ENCODE measurements at places on chromosomes 7 and 10.
A peak's percentile ranks its signal among the peaks of the same experiment; 100 is the strongest.

- DNase-seq: no peak
Observed at GRCh38 chr10:62900829-62901571, 84.8 kb upstream of the EGR2 start.

- DNase-seq: no peak
Observed at GRCh38 chr10:12186323-12186722, 9.4 kb downstream of the NUDT5 start.

GRCh38 chr7:52257890-52258289, 777.5 kb upstream of the POM121L12 start:
- DNase-seq: no peak

DNA sequence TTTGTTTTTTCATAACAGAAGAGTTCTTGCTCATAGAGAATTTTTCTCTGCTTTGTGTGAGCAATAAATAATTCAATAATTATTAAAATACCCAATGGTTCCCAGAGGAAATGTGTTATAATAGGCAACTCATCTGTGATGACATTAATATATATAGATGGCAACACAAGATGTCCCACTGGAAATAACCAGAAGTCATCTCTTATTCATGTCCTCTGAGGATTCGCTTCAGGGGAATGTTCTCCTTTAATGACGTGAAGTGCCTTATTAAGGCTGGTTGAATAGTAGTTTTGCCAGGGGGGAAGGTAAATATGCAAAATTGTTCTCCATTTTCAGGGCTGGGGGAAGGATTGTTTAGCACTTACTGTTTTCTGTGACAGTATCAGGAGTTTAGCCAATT, 3.1 kb downstream of the SLC39A12 start:
- DNase-seq: no peak

DNA sequence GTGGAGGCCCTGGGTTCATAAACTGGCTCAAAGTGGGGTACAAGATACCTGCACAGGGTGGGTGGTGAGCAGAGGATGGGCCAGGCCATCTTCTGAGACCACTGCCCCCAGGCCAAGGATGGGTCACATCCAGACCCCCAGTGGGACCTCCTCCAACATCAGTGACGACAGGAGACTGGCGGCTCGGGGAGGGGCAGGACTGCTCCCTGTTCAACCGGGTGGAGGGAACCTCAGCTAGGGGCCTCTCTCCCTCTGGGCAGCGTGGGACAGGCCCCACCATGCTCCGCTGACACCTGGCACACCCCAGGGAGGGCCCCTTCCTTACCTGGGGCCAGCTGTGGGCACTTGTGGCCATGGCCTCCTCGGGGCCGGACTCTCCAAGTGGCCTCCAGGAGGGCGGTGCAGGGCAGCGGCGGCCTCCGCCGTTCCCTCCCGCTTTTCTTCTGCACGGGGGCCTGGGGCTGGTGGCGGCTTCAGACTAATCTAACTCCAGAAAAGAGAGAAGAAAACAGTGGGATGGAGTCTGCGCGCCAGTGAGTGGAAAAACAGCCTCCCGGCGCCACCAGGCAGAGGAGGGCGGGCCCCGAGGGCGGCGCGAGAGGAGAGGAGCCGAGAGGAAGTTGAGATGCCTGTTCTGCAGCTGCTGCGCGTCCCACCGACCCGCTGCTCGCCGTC, at the start of gene CALHM2:
TSS of gene CALHM2 (minus strand) at position 540 of the 675 bp plus-strand sequence. CDS start 2,429 bp downstream, outside the sequence.
- DNase-seq: peak; percentile 34

- no peak for DNase-seq
Observed at GRCh38 chr10:22630234-22631174, 83.9 kb downstream of the PIP4K2A start.

- DNase-seq: no peak
Observed at GRCh38 chr7:155198196-155198892, 99.3 kb upstream of the INSIG1 start.

DNA sequence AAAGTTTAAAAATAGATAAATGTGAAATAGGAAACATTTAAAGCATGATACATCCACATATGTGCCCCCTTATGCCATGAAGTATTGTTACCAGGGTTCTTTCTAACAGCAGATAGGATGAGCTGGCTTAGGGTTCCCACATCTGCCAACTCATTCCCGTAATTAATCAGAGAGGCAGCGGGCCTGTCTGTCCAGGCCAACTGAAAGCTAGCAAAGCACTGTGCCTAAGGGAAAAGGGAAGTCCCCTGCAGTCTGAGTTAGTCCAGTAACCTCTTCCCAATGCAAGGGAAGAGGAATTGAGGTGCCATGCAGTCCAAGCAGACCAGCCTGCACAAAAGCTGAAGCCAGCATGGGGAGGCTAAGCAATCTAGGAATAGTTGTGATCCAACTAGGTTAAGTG, 18.3 kb upstream of the ZC3HAV1L start:
- DNase-seq: no peak

GRCh38 chr10:69425041-69425440, 8.3 kb upstream of the TACR2 start:
- no peak for DNase-seq

- DNase-seq: no peak
Observed at GRCh38 chr7:158957510-158957906, 101.2 kb downstream of the DYNC2I1 start.

- no peak for DNase-seq
Observed at GRCh38 chr10:43176271-43176670, 38.0 kb downstream of the CSGALNACT2 start.

DNA sequence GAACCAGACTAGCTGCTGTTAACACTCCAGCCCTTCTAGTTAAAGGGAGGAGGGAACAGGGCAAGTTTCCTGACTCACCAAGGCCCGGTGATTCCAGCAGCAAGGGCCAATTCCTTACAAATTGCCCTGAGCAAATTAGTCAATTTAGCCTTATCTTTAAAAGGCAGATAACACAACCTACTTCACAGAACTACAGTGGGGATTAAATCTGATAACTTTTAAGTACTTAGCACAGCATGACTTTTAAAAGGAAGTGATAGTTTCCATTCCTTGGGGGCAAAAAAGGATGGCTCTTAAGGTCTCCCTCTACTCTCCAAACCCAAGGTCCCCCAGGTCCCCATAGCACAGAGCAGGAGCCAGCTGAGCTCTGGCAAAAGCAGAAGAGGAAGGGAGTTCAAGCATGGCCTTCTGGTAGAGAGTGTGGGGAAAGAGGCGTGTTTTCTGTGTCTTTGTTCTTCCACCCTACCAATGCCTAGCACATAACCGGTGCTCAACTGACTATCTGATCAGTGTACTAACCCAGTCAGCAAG, 4.0 kb downstream of the CDCA7L start:
- DNase-seq: no peak

DNA sequence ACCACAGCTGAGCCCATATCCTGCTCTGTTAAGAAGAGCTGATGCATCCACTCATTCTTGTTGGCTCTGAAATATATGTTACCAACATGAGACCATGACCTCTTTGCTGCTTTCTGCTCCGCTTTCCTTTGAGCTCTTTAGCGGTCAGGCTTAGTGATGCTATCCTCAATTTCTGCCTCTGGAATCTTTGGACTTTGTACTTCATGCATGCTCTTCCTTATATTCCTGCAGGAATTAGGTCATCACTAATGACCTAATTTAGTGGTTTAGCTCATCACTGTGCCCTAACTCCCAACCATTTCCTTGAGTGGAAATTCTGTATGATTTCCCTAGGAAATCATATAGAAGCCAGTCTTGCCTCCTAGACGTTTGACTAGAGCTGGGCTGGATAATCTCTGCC, 119.5 kb downstream of the AOAH start:
- no peak for DNase-seq

GRCh38 chr10:102629661-102630614, 14.3 kb upstream of the TRIM8 start:
- DNase-seq: no peak

DNA sequence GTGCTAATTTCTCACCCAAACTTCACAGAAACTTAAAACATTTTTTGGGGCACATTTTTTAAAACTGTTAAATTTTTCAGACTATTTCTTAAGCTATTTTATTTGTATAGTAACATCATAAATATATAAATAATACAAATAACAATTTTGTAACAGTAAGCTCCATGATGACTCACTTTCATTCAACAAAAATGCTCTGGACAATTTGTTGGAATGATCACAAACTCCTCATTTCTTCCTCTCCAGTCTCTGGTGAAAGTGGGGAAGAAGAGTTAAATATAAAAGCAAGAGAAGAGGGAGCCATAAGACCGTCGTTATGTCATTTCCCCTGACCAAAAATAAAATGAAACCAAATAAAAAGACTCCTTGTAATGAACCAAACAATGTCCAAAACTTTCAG, 162.4 kb downstream of the AGMO start:
- DNase-seq: no peak

DNA sequence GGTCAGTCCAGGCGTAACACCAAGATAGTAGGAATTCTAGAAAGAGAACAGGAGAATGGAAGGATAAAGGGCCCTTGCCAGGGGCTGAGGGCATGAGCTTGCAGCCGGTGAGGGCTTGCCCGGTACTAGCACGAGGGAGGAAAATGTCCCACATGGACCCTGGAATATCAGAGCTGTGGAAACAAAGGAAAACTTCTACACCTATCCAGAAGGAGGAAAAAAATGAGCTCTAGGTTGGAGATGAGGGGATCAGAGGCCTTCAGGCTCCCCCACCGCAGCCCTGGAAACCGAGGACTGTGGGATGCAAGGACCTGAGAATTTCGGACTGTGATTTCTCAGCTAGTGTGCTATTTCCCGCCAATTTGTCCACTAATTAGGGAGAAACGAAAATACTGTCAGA, 22.1 kb downstream of the RAMP3 start:
- no peak for DNase-seq

DNA sequence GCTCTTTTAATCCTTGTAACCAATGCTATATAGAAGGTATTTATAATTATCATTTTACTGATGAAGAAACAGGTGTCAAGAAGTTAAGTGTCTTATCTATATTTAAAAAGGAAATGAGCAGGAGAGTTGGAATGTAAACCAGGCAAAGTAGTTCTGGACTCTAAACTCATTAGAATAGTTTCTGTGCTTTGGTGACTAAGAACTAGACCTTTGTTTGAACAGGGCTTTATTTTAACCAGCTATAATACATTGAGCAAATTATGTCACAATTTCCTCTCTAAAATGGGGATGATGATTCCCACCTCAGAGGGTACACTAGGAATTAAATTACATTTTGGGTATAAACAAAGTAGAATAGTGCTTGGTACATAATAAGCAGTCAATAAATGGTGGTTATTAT, 236.0 kb downstream of the MAGI2 start:
- no peak for DNase-seq

DNA sequence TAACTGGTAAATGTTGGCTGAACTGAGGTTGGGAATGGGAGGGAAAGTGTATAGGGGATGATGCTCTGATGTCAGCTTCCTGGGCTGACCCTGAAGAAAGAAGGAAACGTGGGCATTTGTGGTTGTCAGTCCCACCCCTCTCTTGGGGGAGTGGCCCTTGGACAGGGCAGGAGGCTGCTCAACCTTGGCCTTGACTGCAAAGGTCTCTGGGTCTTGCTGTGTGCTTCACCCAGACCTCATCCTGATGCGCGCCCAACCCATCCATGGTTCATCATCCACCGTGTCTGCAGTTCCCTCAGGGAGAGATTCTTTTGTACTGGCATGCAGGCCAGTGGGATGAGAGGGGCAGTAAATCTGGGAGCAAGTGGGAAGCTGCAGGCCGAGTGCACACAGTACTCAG, 4.7 kb upstream of the ZYX start:
- DNase-seq: no peak

DNA sequence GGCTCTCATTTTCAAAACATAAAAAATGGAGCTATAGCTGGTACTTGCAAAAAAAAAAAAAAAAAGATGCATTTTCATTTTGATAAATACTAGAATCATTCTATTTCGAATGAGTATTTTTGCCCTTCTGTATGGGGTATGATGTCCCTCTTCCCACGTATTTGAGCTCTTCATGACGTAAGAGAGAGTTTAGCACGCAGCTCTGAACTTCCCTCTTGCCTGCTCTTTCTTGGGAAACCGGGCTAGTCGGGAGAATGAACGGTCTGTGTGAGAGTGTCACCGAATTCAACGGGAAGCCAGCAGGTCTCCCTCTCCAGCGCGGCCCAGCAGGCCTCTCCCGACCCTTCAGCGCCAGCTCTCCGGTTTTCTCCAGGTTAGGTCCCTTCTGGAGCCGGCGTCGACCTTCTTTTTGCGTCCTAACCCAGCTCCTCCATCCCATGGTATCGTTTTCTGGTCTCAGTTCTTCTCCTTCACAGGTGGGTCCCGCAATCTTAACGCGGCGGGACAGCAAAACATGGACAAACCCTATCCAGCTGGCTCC, 159.2 kb upstream of the PITRM1 start:
- no peak for DNase-seq

DNA sequence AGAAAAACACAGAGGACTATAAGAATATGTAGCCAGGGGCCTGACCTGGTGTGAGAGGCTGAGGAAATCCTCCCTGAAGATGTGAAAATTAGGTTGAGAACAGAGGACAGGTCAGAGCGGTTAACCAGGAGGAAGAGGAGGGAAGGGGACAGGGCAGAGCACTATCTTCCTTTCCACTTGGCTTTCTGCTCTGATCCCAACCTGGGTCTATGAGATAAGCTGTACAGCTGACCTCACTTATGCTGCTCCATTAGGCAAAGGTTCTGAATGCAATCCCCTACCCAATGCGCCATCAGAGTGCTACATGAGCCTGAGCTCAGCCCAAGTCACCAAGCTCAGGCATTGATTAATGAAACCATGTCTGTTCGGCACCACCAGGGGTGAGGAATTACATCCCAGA, 10.5 kb downstream of the LIPA start:
- DNase-seq: no peak

DNA sequence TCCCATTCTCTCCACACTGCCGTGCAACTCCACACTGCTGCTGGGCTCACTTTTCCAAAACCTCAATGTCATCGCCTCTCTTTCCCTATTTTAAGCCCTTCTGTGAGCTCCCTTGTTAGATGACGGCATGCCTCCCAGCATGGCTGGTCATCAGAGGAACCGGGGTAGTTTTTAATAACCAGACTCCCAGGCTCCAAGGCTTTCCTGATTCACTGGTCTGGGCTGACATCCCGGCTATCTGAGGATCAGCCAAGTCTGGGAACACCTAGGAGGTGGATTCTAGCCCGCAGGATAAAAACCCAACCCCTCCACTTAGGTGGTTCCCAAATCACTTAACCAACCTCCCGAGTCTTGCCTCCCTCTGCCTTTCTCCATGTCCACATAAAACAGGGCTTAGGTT, 295.4 kb upstream of the FZD8 start:
- DNase-seq: no peak

DNA sequence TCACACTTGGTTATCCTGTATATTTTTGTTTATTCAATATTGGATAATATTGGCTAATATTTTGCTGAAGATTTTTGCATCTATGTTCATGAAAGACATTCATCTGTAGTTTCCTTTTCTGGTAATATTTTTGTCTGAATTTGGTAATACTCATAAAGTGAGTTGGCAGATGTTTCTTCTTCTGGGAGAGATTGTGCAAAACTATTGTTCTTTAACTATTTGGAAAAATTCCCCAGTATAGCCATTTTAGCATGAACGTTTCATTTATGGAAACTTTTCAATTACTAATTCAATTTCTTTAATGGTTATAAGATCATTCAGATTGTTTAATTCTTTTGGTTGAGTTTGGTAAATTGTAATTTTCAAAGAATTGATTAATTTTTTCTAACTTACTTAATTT, 560.8 kb upstream of the FZD8 start:
- no peak for DNase-seq

- DNase-seq: no peak
Observed at GRCh38 chr10:28674782-28675181, 2.5 kb upstream of the BAMBI start.
